Activated effector memory CD4-positive, alpha-beta T cell treated with Interleukin-2 at 50 U/mL for 16 hours (primary cell): ENCODE measurements at places on chromosomes 7 and 10.

DNA sequence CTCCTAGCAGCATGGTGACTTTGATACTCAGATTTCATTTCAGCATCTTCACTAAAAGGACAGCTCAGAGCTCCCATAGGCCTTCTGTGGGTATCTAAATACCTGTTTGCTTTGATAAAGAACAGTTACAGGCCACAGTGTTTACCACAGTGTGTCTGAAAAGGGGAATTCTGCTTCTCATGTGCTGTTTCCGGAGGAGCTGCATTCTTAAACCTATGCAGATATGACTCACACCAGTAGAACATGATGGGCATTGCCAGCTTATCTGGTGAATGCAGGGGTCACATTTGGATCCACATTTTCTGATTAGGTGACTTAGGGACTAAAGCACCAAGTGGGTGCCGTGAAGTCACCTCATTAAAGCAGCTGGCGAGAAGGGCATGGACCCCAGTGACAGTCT is 52.6 kb downstream of the TRRAP start:
- peak; percentile 18 for DNase-seq

GRCh38 chr10:71746344-71747037 is 26.8 kb downstream of the VSIR start:
- DNase-seq = no peak

DNA sequence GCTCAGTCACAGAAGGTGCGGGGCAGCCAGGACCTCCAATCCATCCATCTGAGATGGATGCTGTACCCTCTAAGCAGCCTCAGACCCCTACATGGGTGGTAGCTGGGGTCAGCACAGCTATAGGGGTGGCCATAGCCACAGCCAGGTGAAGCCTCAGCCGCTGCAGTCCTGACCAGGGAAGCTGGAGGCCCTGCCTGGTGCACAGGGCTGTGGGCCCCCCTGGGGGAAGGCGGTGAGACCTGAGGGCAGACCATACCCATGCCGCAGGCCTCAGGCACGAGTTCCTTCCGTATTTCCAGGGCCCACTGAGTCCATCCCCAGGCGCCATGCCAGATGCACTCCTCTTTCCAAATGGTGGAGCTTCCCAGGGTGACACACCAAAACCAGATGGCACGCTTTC is 96.6 kb upstream of the KDM7A start:
- no peak for DNase-seq

DNA sequence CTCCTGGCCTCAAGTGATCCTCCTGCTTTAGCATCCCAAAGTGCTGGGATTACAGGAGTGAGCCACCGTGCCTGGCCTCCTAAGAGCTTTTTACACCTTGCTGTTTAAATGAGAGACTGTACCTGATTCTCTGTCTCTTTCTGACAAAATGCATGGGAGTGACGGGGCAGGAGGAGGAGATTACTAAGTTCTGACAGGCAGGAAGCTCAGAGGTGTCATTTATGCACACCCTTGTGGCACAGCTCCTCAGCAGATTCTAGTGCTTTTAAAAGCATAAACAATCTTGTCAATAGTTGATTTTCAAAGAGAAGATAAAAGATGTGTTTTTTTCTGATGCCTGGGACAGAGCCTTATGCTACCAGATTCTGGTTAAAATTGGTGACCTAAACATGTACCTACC is 39.7 kb upstream of the STEAP4 start:
- no peak for DNase-seq

- no peak for DNase-seq
Measured at GRCh38 chr7:12719981-12720865, 32.8 kb downstream of the ARL4A start.

- DNase-seq = no peak
Measured at GRCh38 chr10:73907841-73908517, 3.0 kb upstream of the PLAU start.

- no peak for DNase-seq
Measured at GRCh38 chr7:23964715-23965114, 254.7 kb downstream of the STK31 start.

DNA sequence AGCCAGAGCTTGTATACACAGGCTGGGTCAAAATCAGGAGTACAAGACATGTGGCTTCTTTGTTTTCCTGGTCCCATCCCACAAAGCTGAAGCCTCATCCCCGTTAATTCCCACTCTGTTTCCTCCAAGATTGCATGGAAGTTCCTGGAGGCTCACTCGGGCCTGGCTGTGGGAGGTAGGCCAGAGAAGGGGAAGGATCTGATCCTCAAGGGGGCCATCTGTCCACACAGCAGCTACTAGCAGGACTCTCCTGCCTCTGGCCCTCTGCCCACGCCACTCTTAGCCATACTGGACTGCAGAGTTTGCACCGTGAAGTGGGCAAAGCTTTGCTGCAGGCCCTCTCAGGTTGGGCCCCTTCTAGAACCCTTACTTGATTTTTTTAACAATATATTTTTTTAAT is 160.6 kb downstream of the FGFR2 start:
- DNase-seq = no peak

DNA sequence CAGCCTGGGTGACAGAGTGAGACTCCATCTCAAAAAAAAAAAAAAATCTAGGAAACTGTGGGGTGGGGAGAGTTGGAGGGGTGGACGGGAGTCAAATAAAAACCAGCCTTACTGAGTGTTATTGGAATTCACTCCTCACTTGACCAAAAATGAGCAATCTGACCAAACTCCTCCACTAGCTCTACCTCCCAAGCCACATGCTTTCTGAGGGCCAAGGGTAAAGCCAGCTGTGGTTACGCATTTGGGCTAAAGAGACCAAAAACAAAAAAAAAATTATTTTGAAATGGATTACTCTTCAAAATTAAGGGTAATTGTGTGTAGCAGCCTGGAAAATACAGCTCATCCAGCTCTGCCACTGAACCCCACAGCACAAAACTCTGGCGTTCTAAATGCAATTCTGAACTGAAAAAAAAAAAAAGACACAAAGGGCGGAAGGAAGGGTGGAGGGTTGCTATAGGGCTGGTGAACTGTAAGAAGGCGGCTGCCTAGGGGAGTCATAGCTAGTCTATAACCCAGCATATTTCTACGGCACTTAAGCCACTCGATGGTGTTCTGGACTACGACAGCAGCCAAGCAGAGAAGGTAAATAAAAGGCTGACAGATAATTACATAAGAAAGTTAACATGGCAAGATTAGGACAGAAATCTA is 7.8 kb downstream of the ELMO1 start:
- no peak for DNase-seq

- DNase-seq = no peak
Measured at GRCh38 chr7:46054272-46054671, 133.2 kb upstream of the IGFBP3 start.

DNA sequence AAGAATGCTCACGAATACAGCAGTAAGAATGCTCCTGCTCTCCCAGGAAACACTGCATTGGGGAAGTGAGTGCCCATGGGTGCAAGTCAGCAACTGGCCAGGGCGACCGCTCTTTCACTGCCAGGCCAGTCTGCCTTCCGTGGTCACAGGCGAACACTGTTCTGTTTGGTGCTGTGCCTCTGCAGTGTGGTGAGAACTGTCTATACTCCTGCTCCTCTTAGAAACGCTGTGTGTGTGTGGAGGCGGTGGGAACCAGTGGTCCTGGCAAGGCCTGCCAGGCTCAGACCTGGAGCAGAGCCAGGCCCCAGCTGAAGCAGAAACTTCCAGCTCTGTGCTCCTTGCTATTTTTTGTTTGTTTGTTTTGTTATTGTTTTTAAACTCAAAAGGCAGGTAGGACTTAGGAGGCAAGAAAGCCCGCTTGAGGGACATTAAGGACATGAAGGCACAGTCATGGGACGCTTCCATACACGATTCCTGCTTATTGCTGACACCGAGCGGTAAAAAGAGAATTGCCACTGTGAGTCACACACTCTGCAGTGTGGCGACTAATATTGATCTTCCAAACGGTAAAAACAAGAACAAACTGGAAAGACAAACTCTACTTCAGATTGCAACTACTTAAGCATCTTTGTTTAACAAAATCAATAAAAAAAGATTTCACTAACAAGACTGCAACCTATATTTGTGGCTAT is 430.8 kb downstream of the DNAJB6 start:
- no peak for DNase-seq

DNA sequence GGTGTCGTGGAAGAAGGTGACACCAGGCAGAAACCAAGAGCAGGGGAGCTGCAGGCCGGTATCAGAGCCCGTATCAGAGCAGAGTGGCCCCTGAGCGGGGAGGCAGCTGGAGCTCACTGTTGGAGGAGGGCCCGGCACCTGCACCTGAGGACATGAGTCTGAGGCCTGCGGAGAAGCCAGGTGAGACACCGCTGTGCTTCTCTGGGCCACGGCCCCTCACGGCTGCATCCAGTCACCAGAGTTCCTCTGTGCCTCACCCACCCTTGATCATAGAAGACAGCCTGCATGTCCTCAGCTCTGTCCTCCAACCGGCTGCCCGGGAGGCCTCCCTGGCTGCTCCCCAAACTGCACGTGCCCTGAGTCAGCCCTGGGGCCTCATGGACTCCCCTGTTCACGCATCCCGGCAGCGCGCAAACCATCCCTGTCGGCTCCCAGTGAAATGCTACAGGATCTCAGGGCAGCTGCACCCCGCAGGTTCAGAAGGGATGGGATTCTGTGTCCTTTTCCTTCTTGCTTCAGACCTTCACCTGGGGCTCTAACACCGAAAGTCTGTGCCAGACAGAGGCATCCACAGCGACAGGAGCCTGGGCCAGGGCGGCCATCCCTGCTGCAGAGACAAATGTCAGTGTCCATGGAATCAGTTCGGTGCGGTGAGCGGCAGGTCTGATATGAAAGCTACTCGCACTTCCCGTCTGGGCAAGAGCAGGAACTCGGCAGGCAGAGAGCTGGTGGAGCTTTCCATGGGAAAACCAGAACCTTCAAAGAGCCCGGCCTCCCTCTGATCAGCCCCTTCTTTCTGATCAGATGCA is 111.9 kb upstream of the FAM20C start:
- DNase-seq = no peak

GRCh38 chr10:35216303-35216905 is 89.8 kb downstream of the CREM start:
- DNase-seq = no peak

DNA sequence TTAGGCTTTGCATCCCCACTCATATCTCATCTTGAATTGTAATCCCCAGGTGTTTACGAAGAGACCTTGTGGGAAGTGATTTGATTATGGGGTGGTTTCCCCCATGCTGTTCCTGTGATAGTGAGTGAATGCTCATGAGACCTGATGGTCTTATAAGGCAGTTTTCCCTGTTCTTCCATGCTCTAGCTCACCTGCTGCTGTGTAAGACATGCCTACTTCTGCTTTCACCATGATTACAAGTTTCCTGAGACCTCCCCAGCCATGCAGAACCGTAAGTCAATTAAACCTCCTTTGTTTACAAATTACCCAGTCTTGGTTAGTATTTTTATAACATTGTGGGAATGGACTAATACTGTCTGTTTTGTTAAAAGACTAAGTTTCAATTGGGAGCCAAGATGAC is 35.3 kb upstream of the ZNF92 start:
- DNase-seq = no peak

GRCh38 chr7:4050126-4050660 is 631.9 kb upstream of the FOXK1 start:
- DNase-seq = no peak

GRCh38 chr10:129921065-129921670 is 42.9 kb downstream of the EBF3 start:
- DNase-seq = no peak

DNA sequence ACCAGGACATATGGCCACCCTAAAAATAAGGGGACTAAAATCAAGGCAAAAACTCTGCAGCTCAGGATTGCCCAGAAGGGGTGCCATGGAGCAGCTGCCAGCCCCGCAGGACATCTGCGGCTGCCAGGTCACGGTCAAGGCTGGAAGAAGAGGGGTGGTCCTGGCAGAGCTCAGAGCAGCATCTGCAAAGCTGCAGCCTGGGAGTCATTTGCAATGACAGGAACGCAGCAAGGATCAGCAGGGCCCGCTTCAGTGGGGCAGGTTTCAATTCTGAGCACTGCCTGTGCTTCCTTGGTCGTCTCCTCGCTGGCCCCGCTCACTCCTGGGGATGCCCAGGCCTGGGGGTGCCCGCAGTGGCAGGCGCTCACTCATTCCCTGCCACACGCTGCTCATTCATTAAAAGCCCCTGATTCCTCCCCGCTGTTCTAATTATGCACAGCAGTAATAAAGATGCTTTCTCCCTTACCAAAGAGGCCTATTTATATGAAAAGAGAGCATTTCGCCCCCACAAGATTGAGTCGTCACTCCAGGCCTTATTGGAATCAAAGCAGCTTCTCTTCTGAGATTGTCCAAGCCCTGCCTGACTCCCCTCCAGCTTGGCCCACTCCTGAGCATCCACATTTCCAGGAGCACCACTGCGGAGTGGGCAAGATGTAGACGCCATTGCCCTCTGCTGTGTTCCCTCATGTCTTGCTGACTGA is 4.6 kb downstream of the HSPA12A start:
- DNase-seq = no peak

- DNase-seq = no peak
Measured at GRCh38 chr10:84084342-84084741, 55.0 kb upstream of the GHITM start.

DNA sequence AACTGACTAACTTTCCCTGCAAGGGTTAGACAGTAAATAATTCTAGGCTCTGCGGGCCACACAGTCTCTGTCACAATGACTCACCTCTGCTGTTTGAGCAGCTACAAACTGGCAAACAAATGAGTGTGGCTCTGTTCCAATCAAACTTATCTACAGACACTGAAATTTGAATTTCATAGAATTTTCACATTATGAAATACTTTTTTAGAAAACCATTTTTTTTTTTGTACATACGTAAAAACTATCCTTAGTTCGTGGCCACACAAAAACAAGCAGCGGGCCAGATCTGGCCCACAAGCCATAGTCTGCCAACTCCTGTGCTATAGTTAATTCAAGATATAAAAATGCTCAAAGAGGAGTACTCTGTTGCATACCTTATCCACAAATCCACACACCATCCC is 32.6 kb downstream of the PIP4K2A start:
- DNase-seq = peak; percentile 33

- no peak for DNase-seq
Measured at GRCh38 chr7:112782498-112782897, 7.7 kb downstream of the TMEM168 start.

- DNase-seq = no peak
Measured at GRCh38 chr7:124032369-124033094, at the start of gene TMEM229A. TMEM229A (minus strand) TSS chr7:124033067; CDS start chr7:124033003, 64 bp downstream.

- no peak for DNase-seq
Measured at GRCh38 chr10:102261196-102261595, 15.9 kb downstream of the GBF1 start.

DNA sequence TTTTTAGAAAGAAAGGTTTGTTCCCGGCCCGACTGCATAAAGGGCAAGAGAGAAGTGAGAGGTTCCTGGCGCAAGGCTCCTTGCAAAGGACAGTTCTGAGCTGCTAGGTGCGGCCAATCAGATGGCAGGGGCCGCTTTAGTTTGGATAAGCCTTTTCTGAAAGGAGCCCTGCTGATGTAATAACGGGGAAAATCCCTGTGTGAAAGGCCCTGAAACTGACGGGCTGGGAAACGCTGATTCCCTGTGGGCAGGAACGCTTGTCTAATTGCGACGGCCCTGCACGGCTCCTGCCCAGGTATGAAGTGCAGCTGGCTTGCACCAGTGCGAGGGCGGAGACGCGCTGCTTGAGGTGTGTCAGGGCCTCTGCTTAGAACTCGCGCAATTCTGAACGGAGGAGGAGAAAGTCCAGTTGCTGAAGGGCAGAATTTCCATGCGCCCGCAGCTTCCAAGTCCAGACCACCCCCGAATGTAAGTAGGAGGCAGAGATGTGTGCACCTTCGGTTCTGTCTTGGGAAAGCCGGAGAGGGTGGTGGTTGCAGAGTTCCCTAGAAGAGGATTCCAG is 30.5 kb downstream of the TACC2 start:
- DNase-seq = no peak

- no peak for DNase-seq
Measured at GRCh38 chr7:42080841-42081586, 156.0 kb downstream of the GLI3 start.

GRCh38 chr7:1081931-1082401 is 5.9 kb upstream of the GPER1 start:
- no peak for DNase-seq
